Cortex of kidney (tissue), 1 donor: ENCODE measurements at places on chromosomes 7 and 10.

- DNase-seq, result no peak
Observed at GRCh38 chr10:122590153-122590552, 29.6 kb downstream of the DMBT1 start.

DNA sequence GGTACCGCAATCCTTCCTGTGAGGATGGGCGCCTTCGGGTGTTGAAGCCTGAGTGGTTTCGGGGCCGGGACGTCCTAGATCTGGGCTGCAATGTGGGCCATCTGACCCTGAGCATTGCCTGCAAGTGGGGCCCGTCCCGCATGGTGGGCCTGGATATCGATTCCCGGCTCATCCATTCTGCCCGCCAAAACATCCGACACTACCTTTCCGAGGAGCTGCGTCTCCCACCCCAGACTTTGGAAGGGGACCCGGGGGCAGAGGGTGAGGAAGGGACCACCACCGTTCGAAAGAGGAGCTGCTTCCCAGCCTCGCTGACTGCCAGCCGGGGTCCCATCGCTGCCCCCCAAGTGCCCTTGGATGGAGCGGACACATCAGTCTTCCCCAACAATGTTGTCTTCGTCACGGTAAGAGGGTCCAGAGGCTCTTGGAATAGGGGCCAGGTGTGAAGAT, 1.7 kb downstream of the MEPCE start:
- no peak for DNase-seq

DNA sequence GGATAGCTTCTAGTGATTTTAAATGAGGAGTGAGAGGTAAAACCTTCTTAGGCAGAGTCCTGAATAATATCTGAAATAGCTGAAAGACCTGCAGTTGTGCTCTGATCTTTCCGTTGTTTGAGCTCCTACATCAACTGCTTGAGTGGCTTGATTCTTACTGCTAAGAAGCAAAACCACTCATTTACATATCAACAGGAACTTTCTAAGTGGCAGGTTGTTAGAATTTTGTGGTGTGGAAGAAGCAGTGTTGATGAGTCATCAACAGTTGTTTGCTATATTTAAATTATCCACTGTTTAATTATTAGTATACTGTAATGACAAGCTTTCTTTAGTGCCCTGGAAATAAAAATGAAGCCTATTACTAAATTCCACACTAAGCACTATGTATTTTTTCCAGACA, 689.5 kb downstream of the DNAJB9 start:
- no peak for DNase-seq

DNA sequence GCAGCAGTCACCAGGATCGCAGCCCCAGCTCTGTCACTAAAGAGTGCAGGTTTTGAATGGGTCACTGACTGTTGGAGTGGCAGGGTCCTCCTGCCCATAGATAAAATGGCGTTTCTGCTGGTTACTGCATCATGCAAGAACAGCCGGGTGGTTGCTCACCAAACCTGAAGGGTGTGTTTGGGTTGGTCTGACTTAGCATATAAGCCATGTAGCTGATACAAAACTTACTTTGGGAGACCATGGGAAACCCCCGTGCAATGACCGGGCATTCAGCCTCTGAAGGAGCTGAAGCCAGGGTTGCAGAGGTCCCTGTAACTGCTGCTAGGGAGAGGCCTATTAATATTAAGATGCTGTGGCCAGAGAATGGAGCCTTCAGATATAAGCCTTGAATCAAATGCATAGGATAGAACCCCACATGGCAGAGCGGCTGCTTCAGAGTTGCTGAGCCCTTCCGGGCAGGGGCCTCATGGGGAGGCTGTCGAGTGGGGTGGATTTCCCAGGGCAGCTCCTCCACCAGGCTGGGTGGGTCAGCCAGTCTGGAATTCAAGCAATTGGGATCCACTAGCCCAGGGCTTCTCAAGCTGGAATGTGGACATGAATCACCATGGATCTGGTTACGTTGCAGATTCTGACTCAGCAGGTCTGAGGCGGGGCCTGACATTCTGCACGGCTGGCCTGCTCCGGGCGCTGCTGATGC, 70.9 kb upstream of the CTBP2 start:
- no peak for DNase-seq

GRCh38 chr7:4188651-4189050, 493.4 kb upstream of the FOXK1 start:
- DNase-seq, result no peak

- no peak for DNase-seq
Observed at GRCh38 chr10:29839826-29840515, 205.2 kb upstream of the SVIL start.

DNA sequence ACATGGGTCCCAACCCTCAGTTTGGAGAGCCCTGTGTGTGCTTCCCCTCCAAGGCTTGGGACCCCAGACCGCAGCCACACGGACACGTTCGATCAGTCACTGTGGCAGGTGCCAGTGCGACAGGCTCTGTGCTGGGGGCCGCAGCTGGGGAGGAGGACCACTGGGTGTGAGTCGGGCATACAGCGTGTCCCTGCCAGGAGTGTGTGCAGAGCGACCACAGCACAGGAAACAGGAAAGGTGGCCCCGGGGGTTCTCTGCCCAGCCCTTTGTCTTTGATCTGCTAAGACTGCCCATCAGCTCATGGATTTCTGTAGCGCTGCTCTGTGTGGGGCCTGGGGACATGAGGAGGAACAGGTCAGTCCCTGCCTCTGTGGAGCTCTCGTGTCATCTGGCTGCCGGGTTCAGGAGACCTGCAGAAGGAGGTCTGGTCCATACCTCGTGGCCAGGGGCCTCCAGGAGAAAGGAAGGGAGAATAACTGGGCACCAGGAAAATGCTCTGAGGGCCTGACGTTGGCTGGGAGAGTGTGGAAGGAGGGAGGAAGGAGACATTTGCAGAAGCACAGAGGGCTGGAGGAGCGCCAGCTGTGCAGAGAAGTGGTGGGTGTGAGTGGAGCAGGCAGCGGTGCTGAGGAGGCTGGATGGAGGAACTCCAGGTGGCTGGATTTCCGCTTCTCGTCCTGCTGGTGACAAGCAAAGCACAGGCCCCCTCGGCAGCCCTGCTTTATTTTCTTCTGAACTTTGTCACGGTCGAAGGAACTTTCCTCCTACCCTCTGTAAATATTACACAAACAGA, 4.1 kb downstream of the NUDT1 start:
- no peak for DNase-seq
